SW 1271 (cell line): ENCODE measurements at places on chromosomes 2 and 18.

GRCh38 chr2:95264624-95265023 is 9.6 kb upstream of the PROM2 start:
- DNase-seq = no peak

- DNase-seq = no peak
These were observed 165.6 kb downstream of the KLHL29 start for GRCh38 chr2:23550553-23550952.

DNA sequence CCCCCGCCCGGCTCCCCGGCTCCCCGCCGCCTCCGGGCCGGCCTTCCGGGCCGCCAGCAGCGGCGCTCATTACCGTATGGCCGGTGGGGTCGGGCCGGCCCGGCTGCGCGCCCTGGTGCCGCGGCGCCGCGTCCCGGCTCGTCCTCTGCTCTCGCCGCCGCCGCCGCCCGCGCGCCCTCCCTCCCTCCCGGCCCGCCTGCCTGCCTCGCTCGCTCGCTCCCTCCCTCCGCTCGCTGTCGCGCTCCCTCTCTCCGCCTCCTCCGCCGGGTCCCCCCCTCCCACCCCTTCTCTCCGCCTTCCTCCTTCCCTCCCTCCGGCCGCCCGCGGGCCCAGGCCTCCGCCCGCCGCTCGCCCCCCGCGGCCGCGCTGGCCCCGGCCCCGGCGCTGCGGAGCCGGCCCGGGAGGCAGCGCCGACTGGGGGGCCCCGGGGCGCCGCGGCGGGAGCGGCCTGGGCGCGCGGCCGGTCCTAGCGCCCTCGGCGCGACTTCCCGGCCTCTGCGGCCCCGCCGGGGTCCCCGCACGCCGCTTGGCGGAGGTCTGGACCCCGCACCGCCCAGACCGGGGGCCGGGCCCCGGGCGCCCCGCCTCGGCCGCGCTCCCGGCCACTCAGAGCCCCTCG is at the start of gene DNMT3A:
Gene DNMT3A, minus strand, starts transcription at position 173 of the 619 bp plus-strand sequence. CDS start 27,941 bp downstream, outside the sequence.
- peak; percentile 46 for DNase-seq

GRCh38 chr2:174683392-174683759 is 80.9 kb downstream of the CHRNA1 start:
- no peak for DNase-seq

GRCh38 chr2:97766567-97766966 is 53.2 kb downstream of the ZAP70 start:
- no peak for DNase-seq

DNA sequence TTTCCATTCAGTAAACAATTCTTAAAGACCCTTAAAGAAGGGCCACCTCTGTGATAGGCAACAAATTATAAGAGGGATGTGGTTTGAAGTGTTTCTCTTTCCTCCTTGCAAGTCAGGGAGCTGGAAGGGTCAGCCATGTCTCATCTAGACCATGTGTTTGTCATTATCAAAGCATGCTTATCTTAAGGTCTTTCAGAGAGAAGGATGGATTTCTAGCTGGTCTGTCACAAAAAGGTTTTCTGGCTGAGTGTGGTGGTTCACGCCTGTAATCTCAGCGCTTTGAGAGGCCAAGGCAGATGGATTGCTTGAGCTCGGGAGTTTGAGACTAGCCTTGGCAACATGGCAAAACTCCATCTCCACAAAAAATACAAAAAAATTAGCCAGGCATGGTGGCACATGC is 59.2 kb upstream of the PEX13 start:
- no peak for DNase-seq

DNA sequence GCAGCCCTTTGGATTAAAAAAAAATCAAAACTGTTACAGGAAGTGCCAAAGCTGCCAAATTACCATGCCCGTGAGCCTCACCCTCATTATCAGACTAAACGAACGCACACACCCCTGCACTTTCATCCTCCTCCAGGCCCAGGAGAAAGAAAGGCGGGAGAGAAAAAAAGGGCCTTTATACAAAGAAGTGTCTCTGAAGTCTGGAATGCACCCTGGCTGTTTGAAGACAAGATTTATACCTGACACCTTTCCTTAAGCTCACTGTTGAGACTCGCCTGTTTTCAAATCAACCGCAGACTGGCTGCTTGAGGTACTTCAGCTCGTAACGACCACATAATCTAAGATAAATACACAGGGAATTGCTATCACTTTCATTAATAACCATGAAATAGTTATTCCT is 31.0 kb downstream of the EDAR start:
- no peak for DNase-seq

- DNase-seq = no peak
These were observed 863 bp downstream of the ECEL1 start for GRCh38 chr2:232486558-232487384.

DNA sequence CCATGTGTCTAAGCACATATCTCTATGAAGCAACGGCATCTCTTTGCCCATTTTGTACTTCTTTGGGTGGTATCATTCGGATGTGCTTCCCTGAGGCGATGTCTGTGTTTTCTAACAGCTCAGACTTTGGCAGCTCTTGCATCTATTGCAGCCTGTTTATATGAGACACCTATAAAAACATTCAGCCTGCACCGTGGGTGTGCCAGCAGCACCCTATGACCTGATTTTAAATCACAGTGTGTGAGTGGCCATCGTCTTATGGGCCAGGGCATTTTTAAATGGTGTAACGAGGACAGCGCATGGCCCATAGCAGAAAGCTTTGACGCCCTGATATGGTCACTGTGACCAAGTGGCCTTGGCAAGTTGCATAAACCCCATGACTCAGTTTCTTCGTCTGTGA is 12.9 kb downstream of the NPAS2 start:
- DNase-seq = no peak

GRCh38 chr2:218028562-218029348 is 26.0 kb upstream of the TNS1 start:
- no peak for DNase-seq

- DNase-seq = peak; percentile 34
These were observed 1.3 kb downstream of the ING5 start for GRCh38 chr2:241703032-241703604.

GRCh38 chr2:68692511-68692910 is 42.1 kb upstream of the ARHGAP25 start:
- no peak for DNase-seq

- no peak for DNase-seq
These were observed 110.5 kb upstream of the LYPD6 start for GRCh38 chr2:149219856-149220255.

DNA sequence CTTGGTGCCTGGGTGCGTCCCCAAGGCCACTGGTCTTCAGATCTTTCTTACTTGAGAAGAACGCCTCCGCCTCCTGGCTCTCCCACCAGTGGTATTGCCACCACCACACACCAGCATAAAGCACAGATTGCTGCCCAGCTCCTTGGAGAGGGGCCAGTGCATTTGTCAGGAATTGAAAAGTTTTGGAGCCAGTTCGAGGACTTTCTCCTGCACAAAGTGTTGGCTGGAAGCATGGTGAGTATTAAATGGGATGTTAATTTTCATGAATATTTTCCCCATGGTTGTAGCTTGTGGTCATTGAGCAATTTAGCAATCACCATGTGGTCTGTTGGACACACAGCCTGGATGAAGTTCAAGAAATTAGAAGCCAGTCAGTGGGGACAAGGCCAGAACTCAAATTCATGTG is 684.6 kb upstream of the FANCL start:
- no peak for DNase-seq

- no peak for DNase-seq
These were observed 17.9 kb upstream of the COL3A1 start for GRCh38 chr2:188956290-188956689.

DNA sequence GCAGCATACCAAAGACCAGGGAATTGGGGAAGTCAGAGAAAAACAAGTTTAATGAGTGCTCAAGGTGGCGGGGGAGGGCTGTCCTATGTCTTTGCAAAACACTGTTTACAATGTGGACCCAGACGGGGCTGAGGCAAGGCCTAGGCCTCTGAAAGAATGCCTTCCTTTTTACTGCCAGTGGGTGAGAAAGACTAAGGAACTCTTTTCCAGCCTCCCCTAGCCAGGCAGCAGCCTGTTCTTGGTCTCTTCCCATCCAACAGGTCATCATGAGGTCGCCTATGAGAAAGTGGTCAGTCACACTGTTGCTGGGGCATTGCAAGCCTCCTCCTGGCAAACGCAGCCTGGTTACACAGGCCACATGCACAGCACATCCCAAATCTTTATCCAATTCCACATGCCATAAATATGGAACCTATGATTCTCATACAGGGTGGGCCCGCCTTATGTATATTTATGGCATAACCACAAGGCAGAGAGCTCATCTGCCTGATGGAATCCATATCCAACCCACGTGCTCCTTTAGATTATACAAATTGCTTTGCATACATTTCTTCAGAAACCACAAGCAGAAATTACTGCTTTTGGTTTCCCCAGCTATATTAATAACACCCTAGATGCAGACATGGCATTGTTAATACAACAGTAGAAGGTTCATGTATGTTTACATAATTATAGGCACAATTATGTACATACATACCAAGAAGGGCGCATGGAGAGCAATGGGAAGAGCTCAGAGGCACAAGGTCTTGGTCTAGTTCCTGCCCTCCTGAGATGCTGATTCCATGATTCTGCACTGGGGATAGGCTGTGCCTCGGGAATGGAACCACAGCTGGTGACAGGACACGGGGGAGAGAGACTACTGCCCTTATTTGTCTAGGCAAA is 48.6 kb downstream of the NRP2 start:
- no peak for DNase-seq

DNA sequence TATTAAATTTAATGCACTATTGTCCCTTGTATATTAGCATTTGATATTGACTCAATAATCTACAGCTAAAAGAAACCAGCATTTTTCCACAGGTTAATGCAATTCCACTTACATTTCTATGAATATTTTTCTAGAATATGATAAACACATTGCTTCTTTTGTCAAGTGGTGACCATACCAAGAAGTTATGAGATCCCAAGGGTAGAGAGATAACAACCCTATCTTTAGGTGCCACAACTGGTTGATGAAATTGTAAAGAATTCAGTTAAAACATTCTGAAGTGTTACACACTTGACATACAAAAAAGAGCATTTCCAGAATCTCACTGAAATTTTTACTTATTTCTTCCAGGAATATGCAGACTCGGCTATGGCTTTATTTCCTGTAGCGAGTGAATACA is 56.0 kb downstream of the ABCG8 start:
- DNase-seq = no peak
